ENCODE measurements at places on chromosomes 5 and 9.

DNA sequence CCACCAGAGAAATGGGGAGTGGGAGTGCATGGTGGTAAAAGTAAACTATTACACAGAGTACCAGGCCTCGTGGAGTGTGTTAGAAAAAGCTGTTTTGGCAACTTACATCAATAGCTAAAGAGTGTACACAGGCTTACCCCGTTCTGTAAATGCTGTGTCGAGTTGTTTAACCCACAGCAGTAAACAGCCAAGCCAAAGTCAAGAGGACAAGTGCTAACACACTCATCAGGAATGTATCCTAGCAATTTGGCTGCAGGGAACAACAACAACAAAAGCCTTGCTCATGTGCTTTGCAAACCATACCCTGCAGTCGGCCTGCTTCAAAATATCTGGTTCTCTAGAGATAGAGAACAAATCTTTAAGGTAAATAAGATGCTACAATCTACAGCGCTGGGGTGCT is 15.9 kb downstream of the DAP start:
- no peak for DNase-seq

- no peak for DNase-seq
Observed at GRCh38 chr9:2158766-2159430, 143.8 kb downstream of the SMARCA2 start.

DNA sequence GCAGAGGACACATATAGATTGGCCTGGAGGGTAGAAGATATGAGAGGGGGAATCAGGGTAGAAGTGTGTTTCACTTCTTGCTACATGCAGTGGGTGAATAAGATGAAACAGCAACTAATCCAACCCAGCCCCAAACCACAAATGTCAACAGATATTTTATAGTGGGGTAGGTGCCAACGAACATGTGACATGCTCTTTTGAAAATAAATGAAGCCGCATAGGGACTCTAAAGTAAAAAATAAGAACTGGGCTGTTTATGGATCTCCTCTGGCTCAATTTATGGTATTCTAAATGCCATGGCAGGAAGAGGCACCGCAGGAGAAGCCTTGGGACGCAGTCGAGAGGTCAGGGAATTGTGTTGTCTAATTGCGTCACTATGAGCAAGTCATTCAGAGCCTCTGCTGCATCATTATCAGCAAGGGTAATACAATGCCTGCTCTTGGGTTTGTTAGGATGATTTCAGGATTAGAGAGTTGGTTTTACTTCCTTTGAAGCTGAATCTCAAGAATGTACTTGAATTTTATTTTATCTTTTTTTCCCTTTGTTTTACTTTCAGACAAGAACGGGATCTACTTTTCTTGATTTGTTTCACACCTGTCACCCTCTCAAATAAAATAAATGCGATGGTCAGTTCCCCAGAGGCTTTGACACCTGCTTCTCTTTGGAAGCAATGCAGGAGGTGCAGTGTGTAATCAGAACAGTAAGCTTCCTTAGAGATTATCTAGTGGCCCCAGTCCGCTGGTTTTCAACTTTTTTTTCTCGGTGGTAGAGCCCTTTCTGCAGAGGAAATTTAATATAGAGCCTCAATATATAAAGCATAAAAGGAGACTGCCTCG is 375.6 kb upstream of the CLINT1 start:
- no peak for DNase-seq

DNA sequence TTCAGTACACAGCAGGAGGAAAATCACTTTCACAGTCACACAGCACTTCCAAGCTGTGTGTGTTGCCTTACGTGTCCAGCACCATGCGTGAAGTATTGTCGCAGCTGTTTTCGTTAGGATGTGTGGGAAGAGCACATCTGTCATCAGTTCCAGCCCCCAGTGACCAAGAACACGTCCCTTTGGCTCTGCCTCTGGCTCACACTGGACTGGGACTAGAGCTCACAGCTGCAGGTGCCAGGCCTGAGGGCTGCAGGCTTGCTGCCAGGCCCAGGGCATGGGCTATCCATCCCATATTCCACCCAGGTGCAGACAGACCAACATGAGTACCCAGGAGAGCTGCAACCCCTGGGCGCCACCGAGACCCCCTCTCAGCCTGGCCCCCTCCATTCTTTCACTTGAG is 60.5 kb upstream of the ANKRD33B start:
- DNase-seq, result no peak

DNA sequence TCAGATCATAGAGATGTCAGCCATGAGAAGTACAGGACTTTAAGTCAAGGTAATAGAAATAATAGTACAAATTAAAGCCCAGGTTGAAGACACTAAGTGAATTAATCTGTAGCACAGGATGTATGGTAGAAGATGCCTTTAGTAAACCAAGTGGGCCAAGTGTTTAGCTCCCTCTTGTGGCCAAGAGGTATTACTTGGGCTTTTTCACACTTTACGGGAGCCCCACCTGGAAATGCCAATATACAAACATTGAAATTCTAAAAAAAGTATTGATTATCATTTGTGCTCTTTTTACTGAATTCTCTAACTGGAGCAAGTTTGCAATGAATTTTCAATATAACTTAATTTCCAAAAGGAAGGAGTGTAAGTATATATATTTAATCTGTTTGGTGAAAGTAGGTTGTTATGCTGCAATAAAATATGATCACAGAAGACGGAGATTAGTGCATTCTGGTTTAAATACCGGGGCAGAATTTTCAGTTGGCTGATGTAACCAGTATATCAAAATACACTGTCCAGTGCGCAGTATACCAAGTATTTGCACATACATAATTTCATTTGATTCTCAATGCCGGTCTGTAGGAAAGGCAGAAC is 84.7 kb downstream of the PARP8 start:
- DNase-seq, result no peak

GRCh38 chr5:180095545-180095944 is 24.0 kb upstream of the RNF130 start:
- DNase-seq, result no peak

- no peak for DNase-seq
Observed at GRCh38 chr9:137170486-137171148, 766 bp upstream of the LRRC26 start.

GRCh38 chr5:157729858-157730257 is 1.4 kb upstream of the THG1L start:
- no peak for DNase-seq

GRCh38 chr9:120438836-120439546 is 141.0 kb downstream of the CDK5RAP2 start:
- DNase-seq, result no peak

- no peak for DNase-seq
Observed at GRCh38 chr5:1973391-1974013, 90.8 kb upstream of the IRX4 start.

DNA sequence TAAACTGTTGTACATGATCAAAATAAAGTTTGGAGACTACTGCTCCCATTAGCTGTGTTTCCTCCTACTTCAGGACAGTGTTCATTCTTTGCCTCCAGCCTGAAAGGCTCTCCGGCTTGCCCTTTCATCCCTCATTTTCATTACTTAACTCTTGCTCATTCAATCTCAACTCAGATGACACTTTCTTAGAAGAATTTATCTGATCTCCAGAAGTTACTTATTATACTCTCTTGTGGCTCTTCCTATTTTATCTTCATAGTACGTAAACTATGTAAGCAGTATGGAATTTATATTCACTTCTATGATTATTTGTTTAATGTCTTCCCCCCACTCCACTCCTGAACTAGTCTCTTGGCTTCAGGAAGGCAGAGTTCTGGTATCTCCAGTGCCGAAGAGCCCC is 1737.9 kb upstream of the C9orf72 start:
- no peak for DNase-seq

DNA sequence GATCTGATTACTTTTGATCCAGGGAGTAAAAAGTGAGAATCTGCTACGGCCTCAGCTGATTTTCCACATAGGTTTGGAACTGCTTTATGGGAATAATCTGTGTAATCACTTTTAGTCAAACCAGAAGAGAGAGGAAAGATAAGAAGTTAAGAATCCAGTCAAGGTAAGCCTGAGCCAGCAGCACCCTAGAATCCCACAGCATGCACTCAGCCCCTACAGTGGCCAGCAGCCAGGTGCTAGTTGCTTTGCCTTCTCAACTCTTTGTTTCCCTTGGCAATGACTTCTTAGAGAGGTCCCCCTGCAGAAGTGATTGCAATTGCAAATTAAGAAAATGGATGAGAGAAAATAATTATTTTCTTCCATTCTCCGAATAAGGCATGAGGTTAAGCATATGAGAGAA is 59.7 kb upstream of the TMED7 start:
- no peak for DNase-seq

- no peak for DNase-seq
Observed at GRCh38 chr9:121885345-121885901, 207.7 kb downstream of the TTLL11 start.

DNA sequence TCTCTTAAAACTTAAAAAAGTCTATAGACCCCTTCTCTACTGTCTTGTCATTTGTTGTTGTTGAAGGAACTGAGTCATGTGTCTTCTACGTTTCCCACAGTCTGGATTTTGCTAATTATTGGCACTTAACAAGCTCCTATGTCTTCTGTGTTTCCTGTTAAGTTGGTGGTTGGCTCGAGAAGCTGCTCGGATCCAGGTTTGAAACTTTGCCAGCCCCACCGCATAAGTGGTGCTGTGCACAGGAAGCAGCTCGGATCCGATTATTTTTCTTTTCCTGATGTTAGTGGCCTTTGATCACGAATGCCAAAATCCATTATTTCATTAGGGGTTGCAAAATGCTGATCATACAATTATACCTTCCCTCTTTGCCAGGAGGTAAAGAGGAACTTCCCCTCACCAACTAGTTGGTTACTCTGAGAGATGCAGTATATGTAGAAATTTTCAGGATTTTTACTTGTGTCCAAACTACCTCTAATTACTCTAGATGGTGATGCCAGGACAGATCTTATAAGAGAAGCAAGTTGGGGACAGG is 186.5 kb downstream of the NSG2 start:
- no peak for DNase-seq

DNA sequence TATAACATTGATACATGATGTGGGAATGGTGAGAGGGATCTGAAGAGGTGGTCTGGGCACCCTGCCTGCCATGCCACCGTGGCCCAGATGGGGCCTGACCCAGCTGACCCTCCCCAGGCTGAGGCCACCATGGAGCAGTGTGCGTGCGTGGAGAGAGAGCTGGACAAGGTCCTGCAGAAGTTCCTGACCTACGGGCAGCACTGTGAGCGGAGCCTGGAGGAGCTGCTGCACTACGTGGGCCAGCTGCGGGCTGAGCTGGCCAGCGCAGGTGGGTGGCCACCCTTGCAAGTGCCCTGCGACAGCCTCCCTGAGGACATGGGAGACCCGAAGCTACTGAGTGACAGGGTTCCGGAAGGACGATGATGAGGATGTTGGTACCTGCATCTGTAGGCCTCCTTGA is 7.2 kb downstream of the RMND5B start:
- DNase-seq, result no peak

GRCh38 chr5:159359408-159359807 is 29.1 kb upstream of the IL12B start:
- no peak for DNase-seq

Measured in activated T-helper 1 cell treated with anti-CD3 and anti-CD28 coated beads, Interleukin-2, amount 50 U/mL, for 16 hours (primary cell).